ENCODE measurements at places on chromosomes 4 and X. TPM values are rescaled to one million over a fixed set of nuclear protein-coding genes. Genes with fewer than 3 reads are reported as not detected.

VEGFD gene
- 5.4 TPM for total RNA-seq

KIAA1210 gene
- not detected for total RNA-seq

SPARCL1 gene
- total RNA-seq = 558 TPM

ASB5 gene
- 5.9 TPM for total RNA-seq

NXF2B gene
- total RNA-seq = not detected

XPNPEP2 gene
- total RNA-seq = 22.3 TPM

TMEM271 gene
- 0.25 TPM for total RNA-seq

DNA sequence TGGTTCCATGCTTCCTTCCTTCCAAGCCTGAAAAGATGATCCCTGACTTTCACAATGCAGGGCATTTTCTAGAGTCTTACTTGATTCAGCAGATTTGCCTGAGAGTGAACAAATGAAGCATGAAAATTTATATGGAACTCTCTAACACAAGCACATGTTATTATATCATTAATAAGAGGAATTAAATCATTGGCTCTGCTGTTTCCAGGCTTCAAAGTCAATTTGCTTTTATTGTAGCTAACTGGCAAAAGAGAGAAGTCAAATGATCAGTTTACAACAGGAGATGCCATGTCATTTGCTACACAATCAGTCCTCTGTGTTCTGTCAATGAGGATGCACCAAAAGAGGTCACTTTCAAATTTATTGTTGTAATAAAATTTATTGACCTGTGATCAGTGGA lies 101.5 kb upstream of the UGT8 start:
- DNase-seq = no peak

DNA sequence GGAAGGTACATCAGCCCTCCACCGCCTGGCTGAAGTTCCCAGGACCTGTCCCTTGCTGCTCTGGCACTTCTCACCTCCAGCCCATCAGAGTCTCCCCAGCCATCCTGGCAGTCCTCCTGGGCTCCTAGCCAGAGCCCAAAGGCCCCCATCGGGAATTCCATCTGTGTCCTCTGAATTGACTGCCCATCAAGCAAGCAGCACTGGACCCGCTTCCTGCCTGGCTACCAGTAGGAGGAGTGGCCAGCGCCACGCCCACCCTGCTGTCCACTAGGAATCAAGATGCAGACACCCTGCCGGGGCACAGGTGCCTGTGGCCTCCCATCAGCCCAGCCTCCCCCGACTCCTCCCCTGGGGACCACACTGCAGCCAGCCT lies 47.2 kb downstream of the C4orf50 start:
- no peak for DNase-seq

GRCh38 chr4:55727746-55728145 lies 91.6 kb upstream of the NMU start:
- no peak for DNase-seq

DNA sequence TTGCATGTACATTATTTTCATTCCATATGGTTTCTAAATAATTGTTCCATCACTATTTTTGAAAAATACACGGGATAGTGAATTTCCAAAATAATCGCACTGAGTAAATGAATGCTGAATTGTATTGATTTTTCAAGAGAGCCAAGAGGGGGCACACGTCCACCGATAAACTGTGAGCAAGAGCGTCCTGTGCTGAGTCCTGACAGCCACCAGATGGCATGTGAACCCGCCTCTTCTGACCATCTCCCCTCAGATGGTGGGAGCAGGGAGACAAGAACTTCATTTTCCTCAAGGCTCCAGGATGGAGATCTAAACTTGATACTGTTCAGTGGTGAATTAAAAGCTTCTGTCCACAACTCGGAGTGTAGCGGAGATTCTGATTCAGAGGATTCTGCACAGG lies 30.6 kb upstream of the IL9R start:
- peak; percentile 14 for DNase-seq

DNA sequence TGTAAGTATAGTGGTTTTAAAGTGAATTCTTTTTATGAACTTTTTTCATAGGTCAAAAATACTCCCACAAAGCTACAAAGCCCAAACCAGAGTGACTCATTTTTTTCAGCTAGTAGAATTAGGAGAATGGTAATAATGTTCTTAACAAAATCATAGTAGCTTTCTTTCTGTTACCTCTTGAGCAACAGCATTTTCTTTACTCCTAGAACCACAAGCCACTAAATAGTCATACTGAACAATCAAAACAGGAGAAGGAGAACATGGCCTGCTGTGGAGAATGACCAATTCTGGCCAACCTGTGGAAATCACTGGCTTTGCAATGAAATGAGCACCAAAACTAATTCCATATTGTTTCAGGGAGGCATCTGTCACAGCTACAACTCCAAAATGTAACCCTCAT lies 112.9 kb downstream of the AMMECR1 start:
- DNase-seq = no peak

DNA sequence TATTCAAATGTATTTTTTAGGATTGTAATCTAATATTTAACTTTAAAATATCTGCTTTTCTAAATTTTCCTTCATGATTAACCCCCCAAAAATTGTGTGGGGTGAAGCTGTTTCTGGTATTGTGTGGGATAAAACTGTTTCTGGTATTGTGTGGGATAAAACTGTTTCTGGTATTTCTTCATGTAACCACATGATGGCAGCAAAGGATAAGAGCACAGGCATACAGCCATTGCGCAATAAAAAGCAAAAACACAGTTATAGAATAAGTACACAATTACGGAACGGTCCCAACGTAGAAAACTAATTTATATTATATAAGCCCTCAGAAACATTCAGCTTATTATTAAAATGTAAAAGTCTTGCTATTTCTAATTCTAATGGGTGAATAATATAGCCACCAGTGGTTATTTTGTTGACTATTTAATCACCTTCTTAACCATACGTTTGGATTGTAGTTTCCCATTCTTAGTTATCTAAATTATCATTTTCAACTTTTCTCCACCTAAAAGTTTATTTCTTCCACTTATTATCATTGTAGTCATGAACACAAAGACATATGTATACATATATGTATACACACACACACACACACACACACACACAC lies 333.9 kb upstream of the FSTL5 start:
- DNase-seq = no peak

- no peak for DNase-seq
Observed at GRCh38 chr4:129337228-129337620, 241.3 kb downstream of the C4orf33 start.

- DNase-seq = no peak
Observed at GRCh38 chr4:80540785-80541469, 205.4 kb downstream of the CFAP299 start.

GRCh38 chr4:154456240-154456639 lies 35.4 kb downstream of the DCHS2 start:
- DNase-seq = no peak

GRCh38 chrX:13899607-13900006 lies 82.7 kb upstream of the GPM6B start:
- no peak for DNase-seq

DNA sequence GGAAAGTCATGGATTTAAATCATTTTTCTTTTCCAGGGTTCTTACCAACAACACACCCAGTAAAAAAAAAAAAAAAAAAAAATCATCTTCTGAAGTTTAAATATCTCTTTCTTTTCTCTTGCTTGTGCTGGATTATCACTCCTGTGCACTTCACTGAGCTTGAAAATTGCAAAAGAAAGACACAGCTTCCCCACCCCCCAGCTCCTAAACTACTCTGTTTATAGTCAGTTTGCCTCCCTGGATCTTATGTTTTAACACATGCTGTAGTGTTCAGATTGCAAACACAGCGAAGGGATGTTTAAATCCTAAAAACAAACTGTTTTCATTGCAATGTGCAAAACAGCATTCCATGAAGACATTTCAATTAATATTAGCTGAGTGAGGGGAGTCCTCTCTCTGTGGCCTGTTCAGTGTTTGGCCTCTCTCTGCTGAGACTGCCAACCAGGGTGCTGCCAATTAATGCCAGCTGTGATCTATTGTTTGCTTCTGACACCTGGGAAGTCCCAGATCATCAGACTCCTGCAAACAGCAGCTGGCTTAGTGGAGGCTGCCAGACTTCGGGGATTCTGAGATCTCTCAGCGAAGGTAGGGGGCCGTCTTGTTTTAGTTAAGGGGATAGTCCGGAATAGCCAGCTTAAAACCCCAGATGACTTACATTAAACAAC lies 171.1 kb upstream of the PITX2 start:
- no peak for DNase-seq

DNA sequence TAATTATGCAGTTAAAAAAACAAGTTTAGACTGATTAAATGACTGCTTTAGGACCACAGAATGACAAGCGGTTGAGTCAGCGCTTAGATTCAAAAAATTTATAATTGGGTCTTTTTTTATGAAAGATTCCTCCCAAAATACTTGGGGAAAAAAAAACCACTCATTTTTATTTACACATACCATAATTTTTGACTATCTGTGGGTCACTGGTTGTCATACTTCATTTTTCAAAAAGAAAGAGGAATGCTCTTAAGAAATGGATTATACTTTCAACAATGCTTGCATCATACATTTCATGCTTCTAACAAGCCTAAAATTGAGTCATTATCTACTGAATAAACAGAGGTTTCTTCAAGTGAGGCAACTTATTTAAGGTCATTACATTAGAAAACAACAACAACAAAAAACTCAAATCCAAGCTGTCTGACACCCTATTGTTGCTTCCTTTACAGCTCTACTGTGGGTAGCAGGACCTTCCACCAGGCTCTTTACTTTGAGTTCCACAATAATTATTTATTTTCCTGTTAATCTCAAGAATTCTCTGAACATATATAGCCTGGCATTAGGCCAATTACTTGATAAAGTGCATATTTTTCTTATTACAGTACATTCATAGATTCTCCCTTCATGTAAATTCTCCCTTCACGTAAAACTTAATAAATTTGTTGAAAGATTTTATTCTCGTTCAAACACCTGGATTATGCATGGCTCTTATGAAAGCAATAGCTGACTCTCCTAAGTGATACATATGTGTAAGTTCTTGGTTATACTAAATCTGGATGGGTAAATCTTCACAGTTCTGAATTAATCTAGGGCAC lies 445.5 kb downstream of the PCDH10 start:
- no peak for DNase-seq

GRCh38 chr4:100786481-100786880 lies 268.7 kb upstream of the EMCN start:
- no peak for DNase-seq
